ENCODE measurements at places on chromosomes 16 and 17.

GRCh38 chr17:54348234-54348633 is 525.5 kb downstream of the KIF2B start:
- DNase-seq = no peak

DNA sequence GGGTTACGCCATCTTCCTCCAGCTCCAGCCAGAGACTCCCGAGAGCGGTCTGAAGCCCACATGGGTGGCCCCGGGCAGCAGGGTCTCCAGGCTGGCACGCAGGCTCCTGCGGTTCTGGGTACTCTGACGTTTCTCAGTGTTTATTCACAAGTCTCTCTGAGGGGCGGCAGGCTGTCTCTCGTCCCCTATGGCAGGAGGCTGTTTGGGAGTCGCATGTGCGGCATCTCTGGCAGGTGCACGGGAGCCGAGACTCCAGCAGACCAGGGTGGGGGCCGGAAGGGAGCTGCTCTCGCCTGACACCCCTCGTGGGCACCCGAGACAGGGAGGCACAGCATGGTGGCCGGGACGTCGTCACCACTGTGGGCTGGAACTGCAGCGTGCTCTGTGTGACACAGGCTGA is 48.1 kb downstream of the ZNF778 start:
- DNase-seq = no peak

DNA sequence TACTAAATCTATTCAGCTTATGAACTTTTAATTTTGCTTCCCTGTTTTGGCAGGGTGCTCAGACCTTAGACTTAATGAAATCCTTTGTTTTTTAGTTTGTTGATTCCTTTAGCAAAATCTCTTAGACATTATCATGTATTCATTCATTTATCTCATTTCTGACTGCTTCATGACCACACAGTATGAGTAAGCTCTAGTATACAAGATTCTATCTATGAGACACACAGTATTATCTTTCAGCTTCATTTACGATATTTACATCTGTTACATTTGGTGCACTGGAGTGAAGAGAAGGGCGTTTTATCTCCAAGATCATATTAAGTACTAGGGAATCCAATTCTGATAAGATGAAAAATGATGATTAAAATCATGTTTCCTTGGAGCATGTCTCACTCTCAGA is 448.1 kb upstream of the CA10 start:
- DNase-seq = no peak

DNA sequence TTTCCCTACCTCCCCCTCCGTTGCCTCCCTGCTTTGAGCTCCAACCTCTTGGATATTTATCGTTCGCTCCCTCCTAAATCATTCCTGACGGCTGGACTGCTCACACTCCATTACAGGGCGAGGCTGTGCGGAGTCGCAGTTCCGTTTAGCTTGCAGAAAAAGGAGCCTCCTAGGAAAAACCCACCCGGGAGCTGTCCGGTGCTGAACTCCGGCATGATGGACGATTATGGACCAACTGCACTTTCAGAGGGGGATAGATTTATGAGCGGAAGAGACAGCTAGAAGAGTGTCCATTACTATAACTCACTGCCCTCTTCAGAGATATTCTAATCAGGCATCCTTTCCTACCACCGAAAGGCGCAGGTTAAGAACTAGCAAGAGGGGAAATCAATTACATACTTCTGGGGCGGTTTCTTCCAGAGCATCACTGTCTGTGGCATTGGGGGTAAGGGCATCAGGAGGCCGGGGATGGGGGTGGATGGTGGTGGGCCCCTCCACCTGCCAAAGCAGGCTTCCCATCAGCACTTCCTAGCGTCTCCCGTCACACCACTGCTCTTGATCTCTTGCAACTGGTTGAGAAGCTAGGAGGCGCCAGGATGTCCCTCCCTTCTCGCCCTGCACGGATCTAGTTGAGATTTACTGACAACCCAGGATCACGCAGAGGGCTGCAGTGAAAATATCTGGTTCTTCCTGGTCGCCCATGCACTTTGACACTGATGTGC is 251.2 kb downstream of the ENGASE start:
- DNase-seq = no peak

- DNase-seq = no peak
These were observed 593.7 kb downstream of the KCNJ2 start for GRCh38 chr17:70763018-70763417.

- no peak for DNase-seq
These were observed 204.8 kb downstream of the MSI2 start for GRCh38 chr17:57461082-57461481.

GRCh38 chr17:16120937-16121336 is 94.4 kb downstream of the NCOR1 start:
- no peak for DNase-seq

- DNase-seq = no peak
These were observed 760 bp upstream of the LMF1 start for GRCh38 chr16:971582-971905.

DNA sequence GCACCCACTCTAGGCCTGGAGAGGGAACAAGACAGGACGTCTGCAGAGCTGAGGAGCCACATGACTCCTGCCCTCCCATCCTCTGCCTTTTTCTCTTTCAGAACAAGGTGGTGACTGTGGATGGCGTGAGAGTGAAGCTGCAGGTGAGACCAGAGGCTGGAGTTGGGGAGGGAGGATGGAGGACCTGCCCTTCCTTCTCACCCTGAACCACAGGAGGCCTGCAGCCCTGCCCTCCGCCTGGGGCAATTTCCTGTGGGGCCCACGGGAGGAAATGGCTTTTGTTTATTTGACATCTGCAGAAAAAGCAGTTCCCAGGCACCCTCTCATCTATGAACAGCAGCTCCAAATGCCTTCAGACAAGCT is 5.1 kb downstream of the RAB37 start:
- no peak for DNase-seq

DNA sequence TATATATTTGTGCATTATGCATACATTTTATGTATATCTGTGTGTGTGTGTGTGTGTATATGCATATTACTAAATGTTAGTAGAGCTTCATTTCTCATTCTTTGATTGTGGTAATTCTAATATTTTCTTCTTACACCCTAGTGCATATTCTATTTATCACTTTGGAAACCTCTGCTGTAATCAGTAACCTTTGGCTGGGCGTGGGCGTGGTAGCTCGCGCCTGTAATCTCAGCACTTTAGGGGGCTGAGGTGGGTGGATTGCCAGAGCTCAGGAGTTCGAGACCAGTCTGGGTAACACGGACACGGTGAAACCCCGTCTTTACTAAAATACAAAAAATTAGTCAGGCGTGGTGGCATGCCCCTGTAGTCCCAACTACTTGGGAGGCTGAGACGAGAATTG is 26.9 kb downstream of the CPSF4L start:
- DNase-seq = no peak

- no peak for DNase-seq
These were observed 26.9 kb downstream of the ZCCHC14 start for GRCh38 chr16:87465879-87466278.

DNA sequence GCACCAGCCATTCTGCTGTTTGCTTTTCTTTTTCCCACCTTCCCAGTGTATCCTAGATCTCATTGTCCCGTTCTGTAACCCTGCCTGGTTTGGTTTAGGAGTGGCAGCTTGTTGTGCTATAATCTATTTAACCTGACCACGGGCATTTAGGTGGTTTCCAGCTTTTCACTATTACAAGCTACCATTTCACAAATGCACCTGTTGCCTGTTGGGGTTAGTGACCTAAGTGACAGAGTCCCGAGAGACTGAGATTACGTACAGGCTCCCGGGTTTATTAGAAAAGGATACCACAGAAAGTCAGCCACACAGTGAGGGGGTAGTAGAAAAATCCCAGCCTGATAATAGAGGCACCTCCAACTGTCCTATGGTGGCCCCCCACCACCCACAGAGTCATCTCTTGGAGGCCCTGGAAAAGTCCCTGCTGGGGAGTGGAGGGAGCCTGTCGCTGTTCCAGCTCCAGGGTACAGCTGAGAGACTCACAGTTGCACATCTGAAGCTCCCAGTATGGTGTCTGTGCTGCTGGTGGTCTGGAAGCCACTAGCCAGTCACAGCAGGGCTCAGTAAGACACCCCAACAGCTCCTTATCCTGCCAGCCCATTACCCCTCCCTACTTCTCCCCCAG is 21.2 kb downstream of the CLEC16A start:
- no peak for DNase-seq

- DNase-seq = no peak
These were observed 121.7 kb downstream of the MYO1D start for GRCh38 chr17:32755045-32755805.

GRCh38 chr17:1365445-1366039 is 34.5 kb downstream of the YWHAE start:
- DNase-seq = peak; percentile 61

DNA sequence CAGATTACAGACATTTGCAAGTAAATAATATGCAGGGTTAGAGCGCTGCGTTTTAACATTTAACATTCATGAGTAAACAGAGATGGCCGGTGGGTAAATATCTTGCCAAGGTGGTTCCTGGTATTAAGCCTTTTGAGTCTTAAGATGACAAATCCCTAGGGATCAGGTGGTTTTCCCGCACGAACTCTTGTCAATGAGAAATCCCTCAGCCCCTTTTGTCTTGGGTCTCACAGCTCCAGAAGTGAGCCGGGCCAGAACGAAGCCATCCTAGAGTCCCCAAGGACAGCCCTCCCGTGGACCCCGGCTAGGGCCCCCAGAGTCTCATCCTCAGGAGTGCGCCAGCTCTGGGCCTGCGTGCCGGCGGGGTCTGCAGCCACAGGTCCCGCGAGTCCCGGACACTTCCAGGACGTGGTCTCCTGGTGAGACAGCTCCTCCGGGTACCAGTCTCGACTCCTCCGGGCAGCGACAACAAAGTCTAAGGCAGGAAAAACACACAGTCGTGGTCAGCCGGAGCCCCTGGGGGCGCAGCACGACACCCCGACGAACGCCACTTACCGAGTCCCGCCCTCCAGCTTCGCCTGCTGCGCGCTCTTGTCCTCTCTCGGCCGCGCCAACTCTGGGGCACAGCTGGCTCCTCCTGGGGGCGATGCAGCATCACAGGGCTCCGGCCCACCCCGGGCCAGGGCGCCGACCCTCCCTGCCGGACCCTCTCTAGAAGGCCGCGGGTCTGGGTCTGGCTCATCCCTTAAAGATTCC is 13.3 kb downstream of the MIS12 start:
- no peak for DNase-seq

GRCh38 chr17:1009229-1010085 is 12.5 kb downstream of the TIMM22 start:
- no peak for DNase-seq

DNA sequence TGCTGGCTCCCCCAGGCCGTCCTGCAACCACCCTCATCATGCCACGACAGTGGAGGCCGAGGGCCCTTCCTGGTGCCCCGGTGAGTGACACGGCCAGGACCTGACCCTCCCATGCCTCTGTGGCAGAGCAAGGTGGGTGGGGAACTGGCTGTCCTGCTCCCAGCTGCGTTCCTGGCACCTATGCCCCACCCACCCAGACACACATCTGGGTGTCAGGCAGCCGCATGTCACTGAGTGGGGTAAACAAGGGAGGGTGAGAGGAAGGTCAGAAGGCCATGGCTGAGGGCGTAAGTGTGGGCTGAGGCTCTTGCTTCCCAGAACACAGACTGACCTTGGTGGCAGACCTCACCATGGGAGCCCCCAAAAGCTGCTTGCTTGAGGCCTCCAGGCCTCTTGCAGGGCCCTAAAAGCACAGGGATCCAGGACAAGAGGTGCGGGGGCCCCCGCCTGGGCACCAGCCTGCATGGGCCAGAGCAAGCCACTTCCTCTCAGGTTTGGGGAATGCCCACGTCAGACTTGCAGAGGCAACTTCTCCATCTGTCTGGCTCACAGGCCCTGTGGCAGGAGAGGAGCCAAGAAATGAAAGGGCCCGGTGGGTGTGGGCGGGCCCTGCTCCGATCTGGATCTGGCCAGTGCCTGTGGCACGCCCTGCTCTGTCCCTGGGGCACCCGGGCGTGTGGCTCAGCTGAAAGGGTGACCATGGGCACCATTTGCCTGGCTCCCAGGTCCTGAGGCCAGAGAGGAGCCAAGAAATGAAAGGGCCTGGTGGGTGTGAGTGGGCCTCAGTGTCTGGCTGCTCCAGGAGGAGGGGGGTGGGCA is 3.9 kb upstream of the CCDC57 start:
- DNase-seq = peak; percentile 91

DNA sequence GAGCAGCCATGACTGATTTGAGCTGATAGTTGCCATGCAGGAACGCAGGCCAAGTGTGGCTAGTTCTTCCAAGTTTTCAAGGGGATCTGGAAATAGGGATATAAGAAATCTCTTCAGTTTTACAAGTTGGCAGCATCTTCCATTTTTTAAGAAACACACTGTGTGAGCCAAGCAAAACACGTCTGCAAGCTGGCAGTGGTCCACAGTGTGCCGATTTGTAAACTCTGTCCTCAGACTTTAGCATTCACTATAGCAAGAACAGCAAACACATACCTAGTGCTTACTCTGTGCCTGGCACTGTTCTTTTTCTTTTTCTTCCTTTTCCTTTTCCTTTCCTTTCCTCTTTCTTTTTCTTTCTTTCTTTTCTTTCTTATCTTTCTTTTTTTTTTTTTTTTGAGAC is 2.9 kb downstream of the ORAI3 start:
- DNase-seq = no peak

DNA sequence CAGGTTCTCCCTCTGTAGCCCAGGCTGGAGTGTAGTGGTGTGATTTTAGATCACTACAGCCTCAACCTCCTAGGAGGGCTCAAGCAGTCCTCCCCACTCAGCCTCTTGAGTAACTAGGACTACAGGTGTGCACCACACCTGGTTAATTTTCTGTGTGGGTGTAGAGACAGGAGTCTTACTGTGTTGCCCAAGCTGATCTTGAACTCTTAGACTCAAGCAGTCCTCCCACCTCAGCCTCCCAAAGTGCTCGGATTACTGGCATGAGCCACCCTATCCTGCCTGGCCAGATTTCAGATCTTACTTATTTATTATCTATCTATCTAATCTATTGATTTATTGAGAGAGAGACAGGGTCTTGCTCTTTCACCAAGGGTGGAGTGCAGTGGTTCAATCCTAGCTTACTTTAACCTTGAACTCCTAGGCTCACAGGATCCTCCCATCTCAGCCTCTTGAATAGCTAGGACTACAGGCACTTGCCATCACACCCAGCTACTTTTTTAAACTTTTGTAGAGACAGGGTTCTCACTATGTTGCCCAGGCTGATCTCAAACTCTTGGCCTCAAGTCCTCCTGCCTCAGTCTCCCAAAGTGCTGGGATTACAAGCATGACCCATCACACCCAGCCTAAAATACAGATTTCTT is 61.8 kb downstream of the TUBD1 start:
- no peak for DNase-seq

GRCh38 chr17:46773221-46773605 is 45.3 kb downstream of the WNT3 start:
- no peak for DNase-seq

DNA sequence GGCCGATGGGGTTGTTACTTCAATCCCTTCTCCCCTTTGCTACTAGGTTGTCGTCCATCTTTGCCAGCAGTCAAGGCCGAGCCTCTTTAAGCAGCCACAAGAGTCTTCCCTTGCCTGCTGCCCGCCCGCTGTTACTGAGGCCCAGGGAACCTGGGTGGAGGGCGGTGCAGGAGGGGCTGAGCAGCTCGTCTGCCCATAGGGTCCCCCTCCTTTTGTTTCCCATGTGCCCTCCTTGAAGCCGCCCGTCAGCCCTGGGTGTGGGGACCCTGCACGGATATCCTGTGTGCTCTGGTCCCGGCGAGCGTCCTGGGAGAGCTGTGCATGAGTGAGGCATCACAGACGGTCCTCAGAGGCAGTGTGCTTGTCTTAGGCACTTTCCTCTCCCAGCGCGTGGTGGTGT is 37.9 kb upstream of the CAPN15 start:
- no peak for DNase-seq

- no peak for DNase-seq
These were observed 57.1 kb downstream of the BRIP1 start for GRCh38 chr17:61806081-61806828.

Data from body of pancreas (tissue), 4 donors.